Placental epithelial cell (primary cell): ENCODE measurements at places on chromosomes 1 and 21. TPM values are rescaled to one million over a fixed set of nuclear protein-coding genes. Genes with fewer than 3 reads are reported as not detected.

The DHRS3 gene
- 16.1 and 29.1 TPM in 2 replicates for total RNA-seq

The SPATA46 gene
- total RNA-seq = not detected in 2 replicates

The RASAL2 gene
- total RNA-seq = 41.2 and 94.9 TPM in 2 replicates

The HES5 gene
- not detected in 2 replicates for total RNA-seq

The RBP7 gene
- total RNA-seq = 4.6 and 5.5 TPM in 2 replicates

The OR2L13 gene
- not detected in 2 replicates for total RNA-seq

The PPP1R8 gene
- 25.5 and 32.6 TPM in 2 replicates for total RNA-seq

The PROK1 gene
- 0.11 TPM in 1 of 2 replicates, not detected in the other for total RNA-seq

The COL16A1 gene
- total RNA-seq = 26.6 and 99.7 TPM in 2 replicates

The NBL1 gene
- 11.0 and 26.6 TPM in 2 replicates for total RNA-seq

The TMEM81 gene
- total RNA-seq = 0.65 and 1.6 TPM in 2 replicates

The S100B gene
- total RNA-seq = 0.22 TPM in 1 of 2 replicates, not detected in the other

The CBR3 gene
- 0.54 and 2.4 TPM in 2 replicates for total RNA-seq

The PGBD5 gene
- total RNA-seq = 0.11 and 0.79 TPM in 2 replicates

The LCE1E gene
- total RNA-seq = not detected in 2 replicates

The PPFIA4 gene
- 3.3 and 3.5 TPM in 2 replicates for total RNA-seq

The AIM2 gene
- 0.11 TPM in 1 of 2 replicates, not detected in the other for total RNA-seq

The ZYG11A gene
- 0.76 and 2.0 TPM in 2 replicates for total RNA-seq

The SMIM1 gene
- total RNA-seq = 4.7 and 8.6 TPM in 2 replicates

The C1orf174 gene
- 20.0 and 20.8 TPM in 2 replicates for total RNA-seq

The LYPD8 gene
- total RNA-seq = 0.22 TPM in 1 of 2 replicates, not detected in the other

The SLC30A2 gene
- 2.2 and 16.9 TPM in 2 replicates for total RNA-seq

The AGT gene
- not detected in 2 replicates for total RNA-seq

The KCNJ9 gene
- total RNA-seq = not detected in 2 replicates

The BEST4 gene
- total RNA-seq = under 0.01 and 0.11 TPM in 2 replicates

The LCE1D gene
- not detected in 2 replicates for total RNA-seq

The NBPF4 gene
- not detected in 2 replicates for total RNA-seq

The SLC16A4 gene
- total RNA-seq = 60.8 and 113 TPM in 2 replicates

The TARBP1 gene
- total RNA-seq = 7.1 and 16.7 TPM in 2 replicates

The UBL4B gene
- not detected in 2 replicates for total RNA-seq

The CSF3R gene
- total RNA-seq = 1.2 TPM in 1 of 2 replicates, not detected in the other

The TMPRSS3 gene
- not detected in 2 replicates for total RNA-seq

The SRGAP2B gene
- 144 and 155 TPM in 2 replicates for total RNA-seq

The TNFRSF8 gene
- 0.11 TPM in 1 of 2 replicates, not detected in the other for total RNA-seq
